ENCODE measurements at places on chromosomes 12 and 14.

- no peak for DNase-seq
Measured at GRCh38 chr12:84585776-84586395, 326.7 kb downstream of the SLC6A15 start.

- DNase-seq = no peak
Measured at GRCh38 chr12:132161036-132161781, 17.0 kb downstream of the NOC4L start.

DNA sequence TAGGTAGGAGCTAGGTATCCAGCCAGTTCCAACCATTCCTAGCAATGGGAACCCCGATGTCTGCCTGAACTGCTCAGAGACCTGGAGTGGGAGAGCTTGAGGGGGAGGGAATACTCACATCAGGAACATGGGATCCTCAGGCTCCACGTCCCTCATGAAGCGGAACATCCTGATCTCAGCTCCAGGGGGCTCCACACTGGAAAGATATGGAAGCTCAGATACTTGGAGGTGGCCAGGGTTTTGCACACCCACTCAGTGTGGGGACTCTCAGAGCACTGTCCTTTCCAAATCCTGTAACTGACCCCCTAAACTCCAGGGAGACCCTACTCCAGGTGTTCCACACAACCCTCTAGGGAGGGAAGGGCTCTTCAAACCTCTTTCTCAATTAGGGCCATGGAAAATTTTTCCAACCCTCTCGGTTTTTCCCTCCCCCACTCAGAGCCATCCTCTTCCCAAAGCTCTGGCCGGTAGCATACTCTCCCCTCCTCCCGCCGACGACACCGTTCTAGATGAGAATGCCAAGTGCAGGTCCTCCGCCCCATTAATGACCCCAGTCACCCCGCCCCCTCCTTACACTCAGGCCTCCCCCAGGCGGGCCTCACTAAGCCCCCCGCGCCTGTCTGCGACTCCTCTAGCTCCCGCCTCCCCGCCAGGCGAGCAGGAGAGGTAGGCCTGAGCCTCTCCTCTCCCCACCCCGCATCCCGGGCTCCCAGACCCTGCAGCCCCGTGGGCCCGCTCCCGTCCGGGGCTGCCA, 597 bp downstream of the MLF2 start:
- no peak for DNase-seq

GRCh38 chr12:2360630-2361170, 307.9 kb downstream of the CACNA1C start:
- DNase-seq = no peak

DNA sequence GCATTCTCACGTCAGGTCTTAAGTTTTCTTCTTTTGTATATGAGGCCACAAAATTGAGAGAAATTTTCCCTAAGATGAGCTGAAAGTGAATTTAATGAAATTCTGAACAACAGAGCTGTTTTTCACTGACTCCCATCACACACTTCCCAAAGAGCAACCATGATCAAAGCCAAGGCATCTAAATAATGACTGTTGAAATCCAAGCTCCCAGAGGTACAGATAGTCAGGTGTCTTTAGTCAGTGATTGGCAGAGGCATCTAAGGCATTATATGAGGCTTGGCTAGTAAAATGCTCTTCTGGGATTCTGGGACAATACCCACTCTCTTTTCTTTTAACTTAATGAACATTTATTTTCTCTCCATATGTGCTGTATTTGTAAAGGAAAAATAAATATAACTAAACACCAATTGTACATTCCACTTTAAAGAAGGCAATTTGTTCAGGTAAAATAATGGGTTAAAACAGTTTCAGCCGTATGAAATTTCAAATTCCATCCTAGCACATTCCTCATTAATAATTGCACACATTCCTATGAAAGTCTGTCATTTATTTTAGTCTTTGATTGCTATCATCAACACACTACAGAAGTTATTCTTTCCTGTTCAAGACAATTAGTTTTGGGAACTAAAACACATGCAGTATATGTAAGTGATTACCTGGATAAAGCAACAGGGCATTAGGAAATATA, 871 bp upstream of the SSTR1 start:
- no peak for DNase-seq

GRCh38 chr12:51677284-51677968, 86.4 kb downstream of the SCN8A start:
- DNase-seq = no peak

DNA sequence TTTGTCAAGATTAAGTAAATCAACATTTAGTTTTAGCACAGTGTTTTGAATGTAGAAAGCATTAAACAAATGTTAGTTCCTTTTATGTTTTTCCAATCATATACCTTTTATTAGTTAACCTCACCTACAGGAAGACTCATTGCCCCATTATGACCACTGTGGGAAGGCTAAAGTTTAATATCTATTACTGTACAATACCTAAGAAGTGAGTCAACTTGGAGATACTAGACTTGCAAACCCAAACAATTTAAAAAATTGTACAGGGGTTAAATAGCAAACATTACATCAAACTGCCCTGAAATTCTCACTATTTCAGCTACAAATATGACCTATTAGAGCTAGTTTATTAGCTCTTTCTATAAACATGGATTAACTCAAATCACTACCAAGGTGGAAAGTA, 8.6 kb upstream of the G2E3 start:
- DNase-seq = no peak

DNA sequence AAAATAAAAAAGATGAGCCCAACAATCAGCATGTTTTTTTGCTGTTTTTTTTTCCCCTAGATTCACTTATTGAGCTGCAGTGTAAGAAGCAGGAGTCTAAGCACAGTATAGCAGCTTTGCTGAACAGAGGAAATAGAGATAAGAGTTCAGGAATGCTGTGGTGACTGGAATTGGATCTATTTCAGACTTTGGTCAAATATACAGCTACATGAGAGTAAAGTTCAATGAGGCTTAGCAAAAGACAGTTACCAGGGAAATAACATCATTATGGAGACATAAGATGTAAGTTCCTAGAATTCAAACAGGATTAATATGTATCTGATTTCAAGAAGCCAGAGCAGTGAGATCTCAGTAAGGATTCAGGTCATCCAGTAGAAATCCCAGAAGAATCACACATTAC, 613.0 kb downstream of the RPS29 start:
- DNase-seq = no peak

All from ELF-1 (cell line).